ENCODE measurements at places on chromosomes 12 and 14. TPM values are rescaled to one million over a fixed set of nuclear protein-coding genes. Genes with fewer than 3 reads are reported as not detected.

The OR4E2 gene
- not detected for total RNA-seq

The NTS gene
- total RNA-seq, result not detected

The GPRC5D gene
- not detected for total RNA-seq

The DLGAP5 gene
- 75.4 TPM for total RNA-seq

The IL26 gene
- total RNA-seq, result not detected

The PLBD1 gene
- total RNA-seq, result not detected

DNA sequence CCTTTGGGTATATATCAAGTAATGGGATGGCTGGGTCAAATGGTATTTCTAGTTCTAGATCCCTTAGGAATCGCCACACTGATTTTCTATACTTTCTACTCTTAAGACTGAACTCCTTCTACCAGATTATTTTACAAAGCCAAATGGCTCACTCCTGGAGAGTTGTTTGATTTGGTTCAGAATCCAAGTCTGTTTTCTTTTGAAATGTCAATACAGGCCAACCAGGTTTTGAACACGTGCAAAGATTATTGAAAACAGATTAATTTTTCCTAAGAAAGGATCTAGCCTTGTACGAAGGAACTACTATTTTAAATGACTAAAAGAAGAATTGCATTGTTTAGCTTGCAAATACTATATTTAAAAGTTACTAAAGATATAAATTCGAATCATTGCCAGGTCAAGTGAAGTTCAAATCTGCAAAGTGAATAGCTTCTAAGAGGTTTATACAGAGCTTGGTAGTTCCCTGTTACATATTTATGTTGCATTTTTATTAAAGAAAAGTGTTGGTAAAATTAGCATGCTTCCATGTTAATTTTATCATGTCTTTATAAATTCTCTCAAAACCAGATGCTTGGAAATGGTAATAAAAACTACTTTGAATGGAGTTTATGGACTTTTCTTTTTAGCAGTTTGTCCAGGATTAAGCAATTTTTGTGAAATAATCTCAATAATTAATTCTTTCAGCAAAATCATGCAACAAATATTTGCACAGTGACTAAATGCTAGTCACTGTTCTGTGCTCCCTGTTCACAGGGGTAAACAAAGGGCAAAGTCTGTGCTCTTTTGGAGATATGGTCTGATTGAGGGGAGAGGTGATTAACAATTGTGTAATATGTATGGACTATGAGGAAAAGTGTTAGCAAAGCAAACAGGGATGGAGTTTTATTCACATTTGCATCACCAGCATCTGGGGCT lies 38.9 kb downstream of the GPR65 start:
- DNase-seq, result no peak
- H3K4me1 ChIP-seq, result peaks cover 12% of the 10 kb centered on the region
- no peaks in the 10 kb centered on the region for H3K36me3 ChIP-seq
- H3K4me3 ChIP-seq, result no peak overlapping the region
- H3K27ac ChIP-seq, result no peak overlapping the region

- H3K4me1 ChIP-seq, result peaks cover 10% of the 10 kb centered on the region
- no peak overlapping the region for H3K27ac ChIP-seq
- DNase-seq, result no peak
- peaks cover 2% of the 10 kb centered on the region for H3K27me3 ChIP-seq
- no peak overlapping the region for H3K4me3 ChIP-seq
- no peaks in the 10 kb centered on the region for H3K36me3 ChIP-seq
Observed at GRCh38 chr12:104280717-104281458, 22.7 kb upstream of the EID3 start.

GRCh38 chr12:53300187-53300586 lies 692 bp downstream of the MYG1 start:
- peaks cover 59% of the 10 kb centered on the region for H3K4me1 ChIP-seq
- peak overlapping the region; percentile 91 for H3K27ac ChIP-seq
- DNase-seq, result peak; percentile 19
- peak overlapping the region; percentile 90 for H3K4me3 ChIP-seq
- H3K36me3 ChIP-seq, result peaks cover 65% of the 10 kb centered on the region
- H3K27me3 ChIP-seq, result no peaks in the 10 kb centered on the region

DNA sequence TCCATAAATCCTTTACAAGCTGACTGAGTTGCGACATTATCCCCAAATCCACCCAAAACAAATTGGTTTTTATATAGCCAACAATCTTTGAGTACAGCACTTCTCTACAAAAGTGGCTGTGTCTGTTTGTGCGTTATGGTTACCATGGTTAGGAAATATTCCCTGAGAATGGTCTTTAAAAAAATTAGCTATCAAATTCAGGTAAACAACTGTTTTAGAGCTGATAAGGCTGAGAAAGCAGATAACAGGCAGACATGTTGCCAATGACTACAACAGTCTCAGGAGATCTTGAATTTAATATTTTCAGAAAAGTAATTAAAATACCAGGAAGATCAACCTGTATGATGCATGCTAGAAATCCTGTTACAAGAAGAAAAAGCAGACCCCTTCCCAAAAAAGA lies 248.0 kb downstream of the RASSF9 start:
- H3K36me3 ChIP-seq, result no peaks in the 10 kb centered on the region
- H3K27me3 ChIP-seq, result no peaks in the 10 kb centered on the region
- H3K4me3 ChIP-seq, result no peak overlapping the region
- DNase-seq, result no peak
- no peak overlapping the region for H3K27ac ChIP-seq

GRCh38 chr12:26238341-26239121 lies 43.2 kb downstream of the SSPN start:
- H3K27ac ChIP-seq, result no peak overlapping the region
- no peaks in the 10 kb centered on the region for H3K36me3 ChIP-seq
- H3K4me1 ChIP-seq, result no peaks in the 10 kb centered on the region
- H3K27me3 ChIP-seq, result peaks cover 15% of the 10 kb centered on the region

DNA sequence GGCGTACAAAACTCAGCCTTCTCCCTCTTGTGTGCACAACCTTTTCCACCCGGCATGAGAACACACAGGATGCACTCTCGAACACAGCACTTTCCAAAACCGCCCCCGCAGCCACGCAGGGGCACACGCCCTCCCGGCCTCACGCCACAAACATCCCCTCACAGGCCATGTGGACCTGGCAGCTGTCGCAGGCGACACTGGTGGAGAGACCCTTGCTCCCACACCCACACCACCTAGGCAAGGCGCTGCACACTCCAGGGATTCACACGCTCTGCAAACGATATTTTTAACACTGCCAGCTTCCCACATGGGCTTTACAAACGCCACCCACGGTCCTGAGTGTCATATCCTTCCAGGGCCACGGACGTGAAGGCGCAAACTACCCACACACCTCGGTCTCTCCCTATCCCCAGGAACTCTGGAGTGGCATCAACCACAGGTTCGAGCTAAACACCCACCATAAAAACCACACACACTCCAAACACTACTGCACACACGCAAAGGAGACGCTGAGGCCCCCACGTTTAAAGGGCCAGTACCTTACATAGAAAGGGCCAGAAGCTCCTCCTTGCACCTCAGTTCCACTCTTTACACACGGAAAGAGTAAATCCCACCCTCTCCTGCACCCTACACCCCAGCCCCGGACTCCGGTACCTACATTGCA lies 12.4 kb upstream of the ITGB7 start:
- H3K27me3 ChIP-seq, result no peaks in the 10 kb centered on the region
- peak overlapping the region; percentile 92 for H3K4me3 ChIP-seq
- peaks cover 8% of the 10 kb centered on the region for H3K36me3 ChIP-seq
- H3K4me1 ChIP-seq, result peaks cover 70% of the 10 kb centered on the region
- peak overlapping the region; percentile 95 for H3K27ac ChIP-seq
- DNase-seq, result peak; percentile 83

DNA sequence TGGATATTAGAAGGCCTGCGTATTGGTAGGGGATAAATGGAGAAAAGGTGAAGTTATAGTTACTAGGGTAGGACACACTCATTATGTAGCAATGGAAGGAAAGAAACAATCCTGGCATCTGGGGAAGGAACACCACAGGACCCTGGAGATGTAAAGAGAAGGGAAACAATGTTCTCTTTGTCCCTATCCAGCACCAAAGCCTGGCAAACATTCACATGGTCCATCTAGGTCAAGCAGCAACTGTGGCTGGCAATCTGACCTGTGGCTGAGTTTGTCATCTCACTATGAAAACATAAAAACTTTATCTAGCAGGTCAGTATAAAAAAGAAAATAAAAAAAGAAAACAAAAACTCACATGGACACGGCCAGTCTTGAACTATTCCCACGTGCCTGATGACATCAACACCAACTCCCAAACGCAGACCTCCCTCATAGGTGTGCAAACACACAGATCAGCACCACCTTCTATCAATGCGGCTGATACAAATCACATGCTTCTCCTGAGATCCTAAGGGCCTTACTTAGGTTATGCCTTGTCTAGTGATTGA lies 2.6 kb downstream of the POMT2 start:
- H3K27ac ChIP-seq, result no peak overlapping the region
- peaks cover 18% of the 10 kb centered on the region for H3K4me1 ChIP-seq
- DNase-seq, result no peak
- no peak overlapping the region for H3K4me3 ChIP-seq
- H3K36me3 ChIP-seq, result no peaks in the 10 kb centered on the region

- H3K27me3 ChIP-seq, result no peaks in the 10 kb centered on the region
- no peak for DNase-seq
- no peaks in the 10 kb centered on the region for H3K4me1 ChIP-seq
- no peak overlapping the region for H3K27ac ChIP-seq
- H3K36me3 ChIP-seq, result no peaks in the 10 kb centered on the region
- H3K4me3 ChIP-seq, result no peak overlapping the region
Observed at GRCh38 chr14:42113358-42114069, 506.8 kb downstream of the LRFN5 start.

DNA sequence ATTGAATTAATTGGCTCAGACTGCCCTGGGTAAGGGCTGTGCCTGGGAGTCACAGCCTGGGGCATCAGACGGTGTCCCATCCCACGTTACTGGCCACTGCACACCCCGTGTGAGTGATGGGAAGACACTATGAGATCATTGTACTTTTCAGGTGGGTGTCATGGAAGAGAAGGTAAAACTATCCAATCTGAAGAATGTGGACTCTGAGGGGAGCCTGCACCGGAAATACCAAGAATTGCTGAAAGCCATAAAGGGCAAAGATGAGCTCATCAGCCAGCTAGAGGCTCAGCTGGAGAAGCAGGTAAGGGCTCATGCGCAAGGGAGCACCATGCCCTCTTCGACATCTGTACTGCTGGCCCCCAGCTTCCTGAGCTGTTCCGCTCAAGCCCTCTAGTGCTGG lies 24.0 kb downstream of the PLEKHH1 start:
- no peaks in the 10 kb centered on the region for H3K36me3 ChIP-seq
- no peak overlapping the region for H3K27ac ChIP-seq
- peaks cover 3% of the 10 kb centered on the region for H3K4me1 ChIP-seq
- no peaks in the 10 kb centered on the region for H3K27me3 ChIP-seq
- DNase-seq, result peak; percentile 34

DNA sequence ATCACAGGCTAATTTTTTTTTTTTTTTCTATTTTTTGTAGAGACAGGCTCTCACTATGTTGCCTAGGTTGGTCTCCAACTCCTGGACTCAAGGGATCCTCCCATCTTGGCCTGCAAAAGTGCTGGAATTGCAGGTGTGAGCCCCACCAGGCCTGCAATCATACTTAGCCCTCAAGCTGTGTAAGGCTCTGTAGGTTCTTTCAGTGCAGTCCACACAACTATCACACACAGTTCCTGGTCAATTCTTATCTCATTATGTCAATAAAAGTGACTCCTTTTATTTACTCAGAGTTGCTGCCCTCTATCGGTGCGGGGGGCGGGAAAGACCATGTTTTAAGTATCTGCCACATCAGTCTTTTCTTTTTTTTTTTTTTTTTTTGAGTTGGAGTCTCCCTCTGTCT lies 29.0 kb downstream of the SLC2A3 start:
- peak; percentile 64 for DNase-seq
- no peaks in the 10 kb centered on the region for H3K4me1 ChIP-seq
- no peaks in the 10 kb centered on the region for H3K36me3 ChIP-seq
- no peak overlapping the region for H3K4me3 ChIP-seq
- H3K27me3 ChIP-seq, result no peaks in the 10 kb centered on the region

DNA sequence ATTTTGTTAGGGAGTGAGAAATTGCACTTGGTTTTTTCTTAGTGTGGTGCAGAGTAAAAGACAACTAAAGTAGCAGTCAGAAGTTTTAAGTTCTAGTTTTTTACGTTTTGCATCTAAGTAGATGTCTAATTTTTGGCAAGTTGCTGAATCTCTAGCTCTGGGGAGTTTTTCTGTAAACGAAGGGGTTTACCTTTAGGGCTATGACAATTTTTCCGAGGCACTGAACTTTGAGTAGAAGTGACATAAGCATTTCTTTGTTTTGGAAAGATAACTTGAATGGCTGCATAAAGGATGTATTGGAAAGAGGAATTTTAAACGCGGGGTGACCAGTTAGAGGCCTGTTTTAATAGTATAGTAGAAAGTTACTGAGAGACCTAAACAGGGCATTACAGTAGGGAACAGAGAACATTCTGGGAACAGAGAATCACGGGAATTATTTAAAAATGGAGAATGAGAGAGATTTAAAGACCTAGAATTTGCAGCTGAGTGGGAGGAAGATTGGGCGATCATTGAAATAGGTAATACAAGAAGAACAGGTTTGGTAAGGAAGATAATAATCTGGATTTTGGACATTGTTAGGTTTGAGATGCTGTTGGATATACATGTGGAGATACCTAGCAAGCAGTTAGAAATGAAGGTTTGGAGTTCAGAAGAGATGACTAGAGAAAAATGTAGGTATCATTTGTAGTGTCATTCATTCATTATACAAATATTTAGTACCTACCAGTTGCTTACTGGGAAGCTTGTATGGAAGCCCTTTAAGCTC lies 1.2 kb downstream of the ZNF410 start:
- no peak for DNase-seq
- no peaks in the 10 kb centered on the region for H3K27me3 ChIP-seq
- H3K4me3 ChIP-seq, result peak overlapping the region; percentile 95
- H3K36me3 ChIP-seq, result peaks cover 30% of the 10 kb centered on the region
- H3K4me1 ChIP-seq, result peaks cover 47% of the 10 kb centered on the region

DNA sequence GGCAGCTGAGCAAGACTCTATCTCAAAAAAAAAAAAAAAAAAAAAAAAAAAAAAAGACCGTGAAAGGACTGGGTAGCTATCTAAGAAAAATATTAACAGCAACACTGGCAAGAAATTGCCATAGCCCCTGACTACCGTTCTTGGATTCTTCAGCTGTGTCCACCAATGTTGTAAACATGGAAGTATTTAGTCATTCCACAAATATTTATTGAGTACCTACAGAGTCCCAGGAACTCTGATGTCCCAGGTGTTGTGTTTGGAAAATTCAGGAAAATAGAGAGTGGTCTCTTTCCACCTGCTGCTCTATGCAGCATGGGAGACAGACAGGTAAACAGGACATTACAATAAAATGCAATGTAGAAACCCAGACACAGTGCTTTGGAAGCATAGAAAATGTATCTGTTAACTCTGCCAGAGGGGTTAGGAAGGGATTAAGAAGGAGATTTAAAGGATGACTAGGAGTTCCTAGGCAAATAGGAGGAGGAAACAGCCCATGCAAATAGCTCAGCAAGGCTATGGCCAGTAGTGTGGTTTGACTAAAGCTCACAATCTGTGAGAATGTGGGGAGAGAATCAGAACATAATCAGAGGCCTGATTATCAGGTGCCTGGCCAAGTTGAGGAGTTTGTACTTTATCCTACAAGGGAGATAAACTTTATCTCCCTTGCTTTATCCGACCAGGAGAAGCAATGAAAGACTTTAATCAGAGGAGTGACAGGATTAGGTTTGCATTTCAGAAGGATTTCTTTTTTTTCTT lies 2.1 kb upstream of the DLST start:
- peaks cover 52% of the 10 kb centered on the region for H3K4me1 ChIP-seq
- peaks cover 19% of the 10 kb centered on the region for H3K36me3 ChIP-seq
- no peak for DNase-seq
- peak overlapping the region; percentile 35 for H3K27ac ChIP-seq

- no peaks in the 10 kb centered on the region for H3K4me1 ChIP-seq
- DNase-seq, result no peak
- H3K36me3 ChIP-seq, result no peaks in the 10 kb centered on the region
- no peak overlapping the region for H3K4me3 ChIP-seq
Observed at GRCh38 chr12:79274501-79275064, 410.0 kb downstream of the SYT1 start.

All from activated CD8-positive, alpha-beta T cell treated with anti-CD3 and anti-CD28 coated beads for 36 hours (primary cell).